Erythroblast (primary cell): ENCODE measurements at places on chromosomes 3 and 15.
A peak's percentile ranks its signal among the peaks of the same experiment; 100 is the strongest.

GRCh38 chr15:48470096-48470495 is 138.9 kb downstream of the DUT start:
- DNase-seq = no peak

DNA sequence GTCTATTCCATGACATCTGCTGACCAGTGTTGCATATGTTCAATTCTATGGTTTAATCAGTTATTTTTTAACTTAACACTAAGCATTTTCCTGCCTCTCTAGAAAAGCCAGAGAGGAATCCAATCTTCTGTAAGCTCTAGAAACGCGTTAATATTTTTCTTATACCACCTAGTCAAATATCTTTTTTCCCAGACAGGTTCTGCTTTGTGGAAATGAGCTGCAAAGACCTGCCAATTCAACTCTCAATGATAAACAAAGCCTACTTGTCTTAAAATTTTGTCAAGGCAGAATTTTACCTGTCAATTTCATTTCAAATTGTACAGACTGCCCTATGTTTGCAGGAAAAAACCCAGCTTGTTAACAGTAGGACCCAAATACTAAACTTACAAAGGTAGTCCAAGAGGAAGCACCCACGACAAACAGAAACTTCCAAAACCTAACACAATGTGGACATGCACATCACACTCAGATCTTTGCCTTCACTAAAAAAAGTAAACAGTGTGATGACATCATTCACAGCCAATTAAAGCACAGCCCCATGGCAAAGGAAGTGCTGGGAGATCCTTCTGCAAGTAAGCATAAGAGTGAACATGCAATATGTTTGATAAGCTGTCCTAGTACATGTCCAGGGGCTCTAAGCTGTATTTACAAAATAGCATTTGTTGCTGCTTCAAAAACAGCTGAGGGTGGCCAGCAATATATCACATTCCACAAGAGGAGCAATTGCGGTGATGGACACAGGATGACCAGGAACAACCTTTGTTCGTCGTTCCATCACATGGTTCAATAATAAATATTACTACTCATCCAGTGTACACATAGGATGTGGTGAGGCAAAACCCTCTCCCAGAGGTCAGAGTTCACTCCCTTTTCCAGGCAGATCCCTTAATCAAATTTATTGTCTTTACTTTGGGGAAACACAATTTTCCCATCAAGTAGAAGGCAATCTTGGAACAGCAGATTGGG is 139.4 kb upstream of the TSC22D2 start:
- no peak for DNase-seq

- DNase-seq = peak; percentile 39
These were observed 8.0 kb downstream of the ESYT3 start for GRCh38 chr3:138442433-138442832.

GRCh38 chr3:39358333-39358732 is 24.8 kb upstream of the SLC25A38 start:
- no peak for DNase-seq

GRCh38 chr3:169657351-169658124 is 6.0 kb downstream of the MECOM start:
- no peak for DNase-seq

GRCh38 chr3:169455472-169455871 is 208.0 kb downstream of the MECOM start:
- no peak for DNase-seq

DNA sequence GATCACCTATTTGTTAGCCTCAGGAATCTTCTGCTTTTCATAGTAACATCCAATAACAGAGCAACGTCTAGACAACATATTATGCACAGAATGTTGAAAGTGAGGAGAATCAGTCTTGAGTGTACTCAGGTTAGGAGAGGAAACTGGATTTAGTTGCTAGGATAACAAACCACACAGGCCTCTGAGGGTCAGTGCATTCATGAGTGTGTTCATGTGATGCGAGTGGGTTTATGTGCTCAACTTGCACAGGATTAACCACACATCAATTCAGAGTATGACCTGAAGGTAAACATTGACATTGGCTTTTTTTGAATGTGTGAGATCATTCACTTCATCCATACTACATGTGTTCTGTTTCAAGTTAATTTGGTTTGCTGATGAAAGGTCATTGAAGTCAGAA is 287.6 kb downstream of the DIPK2A start:
- DNase-seq = no peak
